EL (cell line): ENCODE measurements at places on chromosomes 5 and 9.

DNA sequence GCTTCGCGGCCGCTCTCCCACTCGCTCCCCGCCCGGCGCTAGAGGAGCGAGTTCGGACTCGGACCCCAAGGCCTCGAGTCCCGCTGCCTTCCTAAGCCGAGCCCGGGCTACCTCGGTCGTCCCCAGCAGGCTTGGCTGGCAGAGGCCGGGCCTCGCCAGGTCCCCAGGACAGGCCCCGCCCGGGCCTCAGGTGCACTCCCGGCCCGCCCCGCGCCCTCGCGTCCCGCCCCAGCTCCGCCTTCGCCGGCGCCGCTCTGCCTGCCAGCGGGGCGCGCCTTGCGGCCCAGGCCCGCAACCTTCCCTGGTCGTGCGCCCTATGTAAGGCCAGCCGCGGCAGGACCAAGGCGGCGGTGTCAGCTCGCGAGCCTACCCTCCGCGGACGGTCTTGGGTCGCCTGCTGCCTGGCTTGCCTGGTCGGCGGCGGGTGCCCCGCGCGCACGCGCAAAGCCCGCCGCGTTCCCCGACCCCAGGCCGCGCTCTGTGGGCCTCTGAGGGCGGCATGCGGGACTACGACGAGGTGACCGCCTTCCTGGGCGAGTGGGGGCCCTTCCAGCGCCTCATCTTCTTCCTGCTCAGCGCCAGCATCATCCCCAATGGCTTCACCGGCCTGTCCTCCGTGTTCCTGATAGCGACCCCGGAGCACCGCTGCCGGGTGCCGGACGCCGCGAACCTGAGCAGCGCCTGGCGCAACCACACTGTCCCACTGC lies at the start of gene SLC22A5:
TSS of gene SLC22A5 (plus strand) at position 237 of the 707 bp plus-strand sequence. CDS start at position 500, 263 bp downstream.
- DNase-seq: peak; percentile 68

DNA sequence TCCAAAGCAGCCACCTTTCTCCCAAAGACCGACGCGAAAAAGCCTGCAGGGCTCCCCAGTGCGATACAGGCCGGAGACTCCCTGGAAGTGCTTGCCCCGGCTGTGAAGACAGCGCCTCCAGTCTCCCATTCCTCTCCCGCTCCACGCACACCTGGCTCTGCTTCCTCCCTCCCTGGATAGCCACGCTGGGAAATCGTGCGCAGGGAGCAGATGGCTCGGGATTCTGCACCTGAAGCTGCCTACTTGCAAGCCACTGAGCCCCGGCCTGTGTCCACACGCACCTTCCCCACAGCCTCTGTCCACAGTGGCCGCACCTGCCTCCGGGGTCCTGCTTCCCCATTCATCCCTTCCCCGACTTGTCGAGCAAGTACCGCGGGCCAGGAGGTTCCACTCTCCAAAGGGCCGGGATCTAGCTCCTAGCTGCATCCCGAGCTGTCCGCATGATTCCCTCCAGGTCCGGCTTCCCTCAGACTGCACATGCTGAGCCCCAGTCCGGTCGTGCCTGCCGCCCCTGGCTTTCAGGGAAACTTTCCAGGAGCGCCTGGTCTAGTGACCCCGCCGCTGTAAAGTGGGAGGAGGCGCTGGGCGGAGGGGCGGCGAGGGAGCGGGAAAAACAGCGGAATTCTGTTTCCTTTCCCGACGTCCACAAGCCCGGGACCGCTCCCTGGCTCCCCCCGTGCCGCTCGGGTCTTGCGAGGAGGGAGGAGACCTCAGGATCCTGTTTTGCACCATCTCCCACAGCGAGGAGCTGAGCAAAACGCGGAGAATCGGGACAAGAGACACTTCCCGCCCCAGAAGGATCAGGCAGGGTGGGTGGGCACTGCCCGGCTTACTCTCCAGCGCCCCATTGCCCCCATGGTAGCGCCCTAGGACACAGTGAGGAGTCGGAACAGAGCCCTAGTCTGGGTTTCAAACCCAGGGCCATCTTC lies 2.0 kb downstream of the SEMA6A start:
- DNase-seq: peak; percentile 8

- no peak for DNase-seq
Observed at GRCh38 chr5:138021771-138022170, 11.1 kb downstream of the FAM13B start.

- DNase-seq: no peak
Observed at GRCh38 chr5:76351577-76351976, 51.5 kb upstream of the IQGAP2 start.

DNA sequence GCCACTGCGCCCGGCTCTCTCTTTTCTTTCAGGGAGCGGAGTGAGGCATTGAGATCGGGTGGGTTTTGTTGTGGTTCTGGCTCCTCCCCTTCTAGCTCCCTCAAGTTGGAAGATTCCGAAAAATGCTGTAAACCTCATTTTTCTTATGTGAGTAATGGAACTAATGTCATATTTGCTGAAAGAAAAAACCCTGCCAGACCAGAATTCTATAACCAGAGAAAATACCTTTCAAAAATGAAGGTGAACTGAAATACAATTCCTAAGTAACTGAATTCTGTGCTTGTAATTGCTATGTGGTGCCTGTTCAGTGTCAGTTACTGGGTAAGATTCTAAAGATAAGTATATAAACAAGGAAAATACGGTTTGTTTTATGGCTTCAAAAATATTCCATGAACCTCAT lies 30.9 kb upstream of the CDK20 start:
- DNase-seq: peak; percentile 51

GRCh38 chr5:72358925-72359324 lies 38.8 kb downstream of the PTCD2 start:
- no peak for DNase-seq

DNA sequence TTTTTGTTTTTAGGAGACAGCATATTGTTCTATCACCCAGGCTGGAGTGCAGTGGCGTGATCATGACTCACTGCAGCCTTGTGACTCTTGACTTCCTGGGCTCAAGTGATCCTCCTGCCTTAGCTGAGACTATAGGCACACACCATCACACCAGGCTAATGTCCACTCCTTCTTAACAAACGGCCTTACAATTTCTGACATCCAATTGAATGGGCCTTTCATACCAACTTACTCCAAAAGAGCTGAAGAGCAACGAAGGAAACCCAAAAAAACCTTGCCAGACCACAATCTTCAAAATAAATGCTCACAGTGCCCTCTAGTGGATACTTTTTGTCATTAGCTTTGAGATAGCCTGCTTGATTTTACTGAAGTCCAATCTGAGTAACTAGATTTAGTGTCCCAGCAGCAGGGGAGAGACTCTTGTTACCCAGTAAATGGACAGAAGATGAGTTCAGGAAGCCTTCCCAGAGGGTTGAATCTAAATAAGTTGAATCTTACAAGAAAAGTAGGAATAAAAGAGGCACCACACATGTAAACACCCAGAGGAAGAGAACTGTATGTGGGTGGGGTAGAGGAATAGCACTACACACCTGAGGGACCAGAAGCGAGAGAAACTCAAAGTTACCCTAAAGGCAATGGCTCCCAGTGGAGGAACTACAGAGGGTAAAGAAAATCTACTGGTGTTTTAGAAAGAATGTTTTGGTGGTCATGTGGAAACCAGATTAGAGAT lies 9.3 kb downstream of the ZNF622 start:
- peak; percentile 82 for DNase-seq

GRCh38 chr5:135240283-135240633 lies 158.8 kb downstream of the MACROH2A1 start:
- no peak for DNase-seq

GRCh38 chr9:83119873-83120272 lies 56.9 kb upstream of the RASEF start:
- no peak for DNase-seq
